ENCODE measurements at places on chromosomes 4 and X.

DNA sequence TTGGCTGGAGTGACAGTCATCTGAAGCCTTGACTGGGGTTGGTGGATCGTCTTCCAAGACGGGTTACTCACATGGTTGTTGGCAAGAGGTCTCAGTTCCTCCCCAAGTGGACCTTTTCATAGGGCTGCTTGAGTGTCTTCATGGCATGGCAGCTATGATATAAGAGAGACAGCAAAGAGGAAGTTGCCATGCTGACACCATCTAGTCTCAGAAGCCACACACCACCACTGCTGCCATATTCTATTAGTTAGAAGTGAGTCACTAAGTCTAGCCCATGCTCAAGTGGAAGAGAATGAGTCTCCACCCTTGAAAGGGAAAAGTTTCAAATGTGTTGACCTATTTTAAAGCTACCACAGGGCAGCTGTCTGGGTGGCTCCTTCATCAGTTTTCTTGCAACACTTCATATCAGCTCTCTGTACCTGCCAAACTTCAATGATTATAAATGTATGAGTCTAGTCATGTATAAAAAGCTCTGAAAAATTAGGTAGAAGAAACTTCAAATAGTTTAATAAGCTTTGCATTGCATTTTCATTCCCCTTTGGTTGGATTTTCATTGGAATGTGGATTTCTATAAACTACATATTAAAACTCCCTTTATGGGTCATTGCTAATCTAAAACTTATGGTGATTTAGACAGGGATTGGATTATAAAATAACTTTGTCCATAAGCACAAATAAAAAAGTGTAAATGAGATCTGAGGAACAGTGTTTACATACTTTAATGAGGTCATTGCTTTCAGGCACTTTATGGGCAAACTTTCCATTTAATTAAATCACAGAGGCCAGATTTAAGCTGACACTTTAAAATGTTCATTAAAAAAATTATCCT, 68.0 kb upstream of the ATXN3L start:
- no peak overlapping the region for H3K4me3 ChIP-seq
- H3K36me3 ChIP-seq: no peaks in the 10 kb centered on the region
- no peaks in the 10 kb centered on the region for H3K27me3 ChIP-seq
- H3K4me1 ChIP-seq: peaks cover 1% of the 10 kb centered on the region
- DNase-seq: no peak

- no peak for DNase-seq
- H3K4me3 ChIP-seq: no peak overlapping the region
Observed at GRCh38 chrX:122945328-122945727, 238.8 kb upstream of the GRIA3 start.

DNA sequence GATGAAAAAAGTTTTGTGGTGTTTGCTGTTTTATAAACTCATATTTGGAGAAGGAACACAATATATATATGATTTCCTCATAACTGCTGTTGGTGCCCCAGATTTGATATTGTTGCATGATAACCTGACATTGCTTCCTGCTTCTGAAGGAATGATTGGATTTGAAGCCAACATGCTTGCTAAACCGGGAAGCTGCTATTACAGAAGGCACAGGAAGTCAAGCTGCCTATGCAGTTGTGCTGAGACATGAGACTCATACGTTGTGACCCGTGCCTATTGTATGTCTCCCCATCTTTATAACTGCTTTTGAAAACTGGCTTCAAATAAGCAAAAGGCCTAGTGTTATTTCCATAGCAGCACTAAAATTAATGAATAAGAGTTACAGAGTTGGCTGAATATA, 32.9 kb downstream of the GAB1 start:
- H3K4me1 ChIP-seq: no peaks in the 10 kb centered on the region

DNA sequence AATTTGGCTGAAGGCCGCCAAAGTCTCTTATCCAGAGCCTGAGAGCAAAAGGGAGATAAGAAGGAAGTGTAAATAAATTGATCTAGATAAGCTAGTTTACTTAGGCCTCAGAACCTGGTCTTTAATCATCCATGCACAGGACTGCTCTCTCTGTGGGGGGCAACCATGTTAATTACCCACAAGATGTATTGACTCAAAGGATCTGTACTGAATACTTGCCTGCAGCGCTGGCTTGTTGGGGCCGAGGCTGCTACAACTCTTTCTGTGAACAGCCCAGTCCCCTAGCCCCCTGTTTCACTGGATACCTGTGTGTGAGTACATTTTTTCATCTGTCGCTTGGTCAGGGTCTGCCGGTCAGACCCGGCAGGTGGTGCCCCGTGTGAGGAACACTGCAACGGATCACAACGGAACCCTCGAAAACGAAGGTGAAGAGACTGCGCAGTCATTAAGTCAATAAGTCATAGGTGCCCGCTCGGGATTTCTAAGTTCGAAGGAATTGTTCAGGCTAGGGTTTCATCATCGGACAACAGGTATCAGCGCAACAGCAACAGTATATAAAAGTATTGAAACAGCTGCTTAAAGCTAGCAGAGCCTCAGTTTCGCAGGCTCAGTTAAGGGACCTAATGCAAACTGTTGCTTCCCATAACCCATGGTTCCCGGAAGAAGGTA, 8.3 kb downstream of the MAGEA11 start:
- H3K36me3 ChIP-seq: no peaks in the 10 kb centered on the region
- no peak for DNase-seq
- no peak overlapping the region for H3K27ac ChIP-seq

GRCh38 chr4:15035159-15035558, 32.9 kb downstream of the CPEB2 start:
- no peak for DNase-seq
- peaks cover 25% of the 10 kb centered on the region for H3K36me3 ChIP-seq
- H3K27ac ChIP-seq: no peak overlapping the region
- no peak overlapping the region for H3K4me3 ChIP-seq
- peaks cover 8% of the 10 kb centered on the region for H3K4me1 ChIP-seq

GRCh38 chr4:78683352-78683751, 92.8 kb upstream of the BMP2K start:
- no peak overlapping the region for H3K27ac ChIP-seq
- no peaks in the 10 kb centered on the region for H3K36me3 ChIP-seq
- no peak for DNase-seq
- no peaks in the 10 kb centered on the region for H3K4me1 ChIP-seq
- no peaks in the 10 kb centered on the region for H3K27me3 ChIP-seq

DNA sequence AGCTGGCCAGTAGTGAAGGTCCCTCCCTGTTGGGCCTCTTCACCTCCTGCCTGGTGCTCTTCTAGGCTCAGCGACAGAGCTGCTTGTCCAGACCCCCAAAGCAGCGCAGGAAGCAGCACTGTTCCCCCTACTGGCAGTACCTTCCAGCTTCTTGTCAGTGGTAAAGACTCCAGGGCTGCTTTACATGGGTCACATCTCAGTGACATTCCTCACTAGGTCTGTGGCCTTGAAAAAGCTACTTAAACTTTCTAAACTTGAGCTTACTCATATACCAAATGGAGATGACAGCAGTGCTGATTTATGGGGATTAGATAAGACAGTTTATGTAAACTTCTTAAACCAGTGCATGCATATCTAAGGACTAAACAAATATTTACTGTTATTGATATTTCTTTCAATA, 117.3 kb downstream of the FAT4 start:
- H3K4me1 ChIP-seq: no peaks in the 10 kb centered on the region
- no peaks in the 10 kb centered on the region for H3K36me3 ChIP-seq
- no peaks in the 10 kb centered on the region for H3K27me3 ChIP-seq
- H3K27ac ChIP-seq: no peak overlapping the region
- no peak overlapping the region for H3K4me3 ChIP-seq

- H3K27me3 ChIP-seq: no peaks in the 10 kb centered on the region
- H3K4me1 ChIP-seq: no peaks in the 10 kb centered on the region
- peaks cover under 1% of the 10 kb centered on the region for H3K36me3 ChIP-seq
- H3K4me3 ChIP-seq: no peak overlapping the region
- DNase-seq: no peak
Observed at GRCh38 chr4:4590546-4590945, 48.7 kb upstream of the STX18 start.

GRCh38 chr4:143721317-143721716, 20.8 kb upstream of the FREM3 start:
- no peak for DNase-seq
- H3K36me3 ChIP-seq: no peaks in the 10 kb centered on the region
- H3K4me1 ChIP-seq: no peaks in the 10 kb centered on the region
- H3K27me3 ChIP-seq: no peaks in the 10 kb centered on the region

- H3K36me3 ChIP-seq: no peaks in the 10 kb centered on the region
- H3K4me3 ChIP-seq: no peak overlapping the region
- H3K27ac ChIP-seq: no peak overlapping the region
- no peak for DNase-seq
Observed at GRCh38 chrX:40521868-40522450, 58.8 kb upstream of the ATP6AP2 start.

GRCh38 chr4:40552536-40552935, 77.1 kb downstream of the RBM47 start:
- H3K27ac ChIP-seq: peak overlapping the region; percentile 43
- peaks cover 33% of the 10 kb centered on the region for H3K4me1 ChIP-seq
- no peaks in the 10 kb centered on the region for H3K27me3 ChIP-seq
- DNase-seq: no peak
- H3K4me3 ChIP-seq: no peak overlapping the region
- no peaks in the 10 kb centered on the region for H3K36me3 ChIP-seq

DNA sequence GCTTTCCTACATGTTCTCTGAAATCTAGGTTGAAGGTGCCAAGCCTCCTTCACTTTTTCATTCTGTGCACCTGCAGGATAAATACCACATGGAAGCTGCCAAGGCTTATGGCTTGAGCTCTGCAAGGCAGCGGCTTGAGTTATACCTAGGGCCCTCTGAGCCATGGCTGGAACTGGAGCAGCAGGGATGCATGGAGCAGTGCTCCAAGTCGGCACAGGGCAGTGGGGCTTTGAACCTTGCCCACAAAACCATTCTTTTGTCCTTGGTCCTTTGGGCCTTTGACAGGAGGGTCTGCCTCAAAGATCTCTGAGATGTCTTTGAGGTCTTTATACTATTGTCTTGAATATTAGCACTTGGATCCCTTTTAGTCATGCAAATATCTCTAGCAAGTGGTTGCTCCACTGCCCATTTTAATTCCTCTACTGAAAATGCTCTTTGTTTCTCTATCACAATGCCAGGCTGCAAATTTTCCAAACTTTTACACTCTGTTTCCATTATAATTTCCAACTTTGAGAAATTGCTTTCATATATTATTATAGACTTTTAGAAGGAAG, 536.2 kb upstream of the KLHL4 start:
- H3K27me3 ChIP-seq: no peaks in the 10 kb centered on the region
- no peak for DNase-seq
- no peaks in the 10 kb centered on the region for H3K36me3 ChIP-seq

GRCh38 chrX:100341142-100341510, 68.9 kb downstream of the PCDH19 start:
- H3K27ac ChIP-seq: no peak overlapping the region
- H3K27me3 ChIP-seq: no peaks in the 10 kb centered on the region
- no peaks in the 10 kb centered on the region for H3K4me1 ChIP-seq
- DNase-seq: no peak
- no peaks in the 10 kb centered on the region for H3K36me3 ChIP-seq
- H3K4me3 ChIP-seq: no peak overlapping the region

DNA sequence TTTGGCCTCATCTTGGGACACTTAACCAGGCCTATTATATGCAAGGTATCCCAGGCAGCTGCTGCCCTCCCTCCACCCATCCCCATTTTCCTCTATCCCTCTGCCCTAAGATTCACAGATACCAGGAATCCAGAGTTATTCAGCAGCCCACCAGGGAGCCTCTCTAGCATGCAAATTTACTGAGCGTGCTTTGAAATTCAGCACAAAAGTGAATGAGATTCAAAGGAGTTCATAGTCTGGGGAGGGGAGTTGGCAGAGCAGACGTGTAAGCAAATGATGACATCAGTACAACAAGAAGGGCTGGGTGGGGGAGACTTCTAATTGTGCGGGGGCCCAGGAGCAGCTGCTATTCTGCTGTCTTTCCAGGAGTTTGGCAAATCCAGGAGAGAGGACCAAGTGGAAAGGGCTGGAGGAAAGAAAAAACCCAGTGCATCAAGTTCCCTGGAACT, 1.7 kb upstream of the MTM1 start:
- H3K36me3 ChIP-seq: peaks cover 2% of the 10 kb centered on the region
- no peaks in the 10 kb centered on the region for H3K27me3 ChIP-seq
- H3K27ac ChIP-seq: no peak overlapping the region
- peaks cover 17% of the 10 kb centered on the region for H3K4me1 ChIP-seq
- no peak overlapping the region for H3K4me3 ChIP-seq

DNA sequence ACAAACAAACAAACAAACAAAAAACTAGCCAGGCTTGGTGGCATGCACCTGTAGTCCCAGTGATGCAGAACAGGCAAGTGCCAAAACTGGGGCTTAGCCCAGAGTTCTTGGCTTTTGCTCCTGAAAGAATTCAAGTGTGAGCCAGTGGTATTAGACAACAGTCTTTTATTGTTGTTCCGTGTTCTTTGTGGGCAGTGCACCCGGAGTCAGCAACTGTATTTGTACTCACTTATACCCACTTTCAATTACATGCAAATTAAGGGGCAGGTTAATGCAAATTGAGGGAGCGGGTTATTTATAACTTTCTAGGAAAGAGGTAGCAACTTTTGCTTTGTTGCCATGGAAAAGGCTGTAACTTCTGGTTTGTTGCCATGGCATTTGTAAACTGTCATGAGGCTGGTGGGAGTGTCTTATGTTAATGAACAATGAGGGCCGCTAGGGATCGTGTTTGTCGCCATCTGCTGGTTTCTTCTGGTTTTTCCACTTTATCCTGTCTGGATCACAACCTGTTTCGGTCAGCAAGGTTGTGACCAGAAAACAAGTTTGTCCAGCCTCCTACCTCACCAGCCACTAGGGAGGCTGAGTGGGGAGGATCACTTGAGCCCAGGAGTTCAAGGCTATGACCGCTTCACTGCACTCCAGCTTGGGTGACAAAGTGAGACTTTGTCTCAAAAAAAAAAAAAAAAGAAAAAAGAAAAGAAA, 88.8 kb upstream of the ESX1 start:
- H3K36me3 ChIP-seq: no peaks in the 10 kb centered on the region
- DNase-seq: peak; percentile 48
- no peaks in the 10 kb centered on the region for H3K4me1 ChIP-seq

- H3K4me1 ChIP-seq: no peaks in the 10 kb centered on the region
- no peak for DNase-seq
- no peak overlapping the region for H3K27ac ChIP-seq
- H3K27me3 ChIP-seq: no peaks in the 10 kb centered on the region
Observed at GRCh38 chr4:152310257-152310656, 225.6 kb downstream of the FBXW7 start.

DNA sequence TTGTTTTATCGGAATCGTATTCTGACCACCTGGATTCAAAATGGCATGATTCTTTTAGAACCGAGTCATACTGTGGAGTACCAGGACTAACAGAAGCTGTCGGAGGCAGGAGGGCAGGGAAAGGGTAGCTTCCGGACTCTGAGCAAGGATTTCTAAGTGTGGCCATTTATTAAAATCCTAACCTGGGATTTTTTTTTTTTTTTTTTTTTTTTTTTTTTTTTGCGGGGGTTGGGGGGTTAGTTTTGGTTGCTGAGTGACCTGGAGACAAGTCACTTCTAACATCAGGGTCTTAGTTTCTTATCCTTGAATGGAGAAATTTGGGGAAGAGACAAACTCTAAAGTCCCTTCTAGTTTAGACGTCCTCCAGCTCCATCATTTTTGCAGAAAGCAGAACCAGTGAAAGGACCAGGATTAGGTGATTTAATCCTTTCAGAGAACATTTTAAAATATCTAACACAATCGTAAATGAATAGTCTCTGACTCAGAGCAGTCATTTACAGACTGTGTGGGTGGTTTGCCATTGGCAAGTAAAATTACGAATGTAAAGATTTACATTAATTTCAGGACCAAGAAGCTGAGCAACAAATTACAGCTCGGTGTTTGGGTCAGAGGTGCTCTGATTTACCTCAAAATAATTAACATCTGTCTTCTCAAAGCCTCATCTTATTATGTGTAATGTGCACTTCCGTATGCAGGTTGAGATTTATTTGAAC, 7.3 kb downstream of the SLC25A5 start:
- no peak overlapping the region for H3K4me3 ChIP-seq
- peaks cover 9% of the 10 kb centered on the region for H3K36me3 ChIP-seq
- no peaks in the 10 kb centered on the region for H3K27me3 ChIP-seq
- DNase-seq: no peak

GRCh38 chrX:39767446-39767845, 330.3 kb downstream of the BCOR start:
- no peak overlapping the region for H3K27ac ChIP-seq
- H3K4me1 ChIP-seq: peaks cover 38% of the 10 kb centered on the region
- H3K4me3 ChIP-seq: no peak overlapping the region
- H3K27me3 ChIP-seq: no peaks in the 10 kb centered on the region
